ENCODE measurements at places on chromosomes 16 and 17.

- no peak for DNase-seq
These were observed 103.3 kb downstream of the TMEM114 start for GRCh38 chr16:8486985-8487384.

DNA sequence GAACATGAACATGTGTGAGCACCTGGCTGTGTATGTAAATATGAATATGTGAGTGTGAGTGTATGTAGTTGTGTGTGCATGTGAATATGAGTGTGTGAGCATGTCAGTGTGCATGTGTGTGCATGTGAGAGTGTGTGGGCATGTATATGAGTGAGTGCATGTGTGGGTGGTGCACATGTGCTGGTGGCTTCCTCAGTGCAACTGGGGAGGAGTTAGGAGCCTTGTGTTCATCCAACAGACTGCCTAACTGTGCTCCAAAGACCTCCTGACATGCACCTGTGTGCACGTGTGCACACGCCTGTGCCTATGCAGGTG lies 1.4 kb downstream of the TMEM235 start:
- DNase-seq = no peak

- no peak for DNase-seq
These were observed 8.9 kb upstream of the TMEM132E start for GRCh38 chr17:34570506-34570905.

DNA sequence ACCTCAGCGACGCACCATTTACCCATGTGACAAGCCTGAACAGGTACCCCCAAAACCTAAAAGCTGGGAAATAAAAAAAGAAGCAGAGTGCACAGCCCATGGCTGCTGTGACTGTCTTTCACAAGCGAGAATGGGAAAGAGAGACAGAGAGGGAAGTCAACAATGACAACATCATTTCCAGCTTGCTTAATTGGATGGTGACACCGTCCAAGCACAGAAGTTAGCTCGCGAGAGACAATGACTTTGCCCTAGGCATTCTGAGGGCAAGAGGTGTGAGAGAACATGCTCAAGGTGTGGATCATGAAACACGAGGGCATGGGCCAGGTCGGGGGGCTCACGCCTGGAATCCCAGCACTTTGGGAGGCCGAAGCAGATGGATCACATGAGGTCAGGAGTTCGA lies 19.3 kb upstream of the NSMCE1 start:
- DNase-seq = no peak

GRCh38 chr17:81733507-81734404 lies 21.7 kb downstream of the SLC25A10 start:
- peak; percentile 28 for DNase-seq

- no peak for DNase-seq
These were observed 97.6 kb upstream of the FAM20A start for GRCh38 chr17:68698746-68699145.

- DNase-seq = peak; percentile 24
These were observed 113.1 kb downstream of the SNX29 start for GRCh38 chr16:12089492-12090150.

All from activated naive CD4-positive, alpha-beta T cell (primary cell).